ENCODE measurements at places on chromosomes 12 and 14. TPM values are rescaled to one million over a fixed set of nuclear protein-coding genes. Genes with fewer than 3 reads are reported as not detected.

The ISCA2 gene
- total RNA-seq, result 22.9 TPM

The OAS3 gene
- total RNA-seq, result 0.38 TPM

The ANG gene
- total RNA-seq, result 3.8 TPM

The P2RX7 gene
- 0.54 TPM for total RNA-seq

The LRFN5 gene
- total RNA-seq, result 2.1 TPM

The FLRT2 gene
- total RNA-seq, result 94.1 TPM

The RNF212B gene
- not detected for total RNA-seq

The TMEM63C gene
- total RNA-seq, result not detected

The DNAL1 gene
- 5.9 TPM for total RNA-seq

The OR6C4 gene
- total RNA-seq, result not detected

The DIO2 gene
- 31.5 TPM for total RNA-seq

The CLEC6A gene
- total RNA-seq, result not detected

The KRT82 gene
- not detected for total RNA-seq

The RIMKLB gene
- total RNA-seq, result 23.2 TPM

The FKBP3 gene
- total RNA-seq, result 40.9 TPM

The PDE3A gene
- total RNA-seq, result 0.43 TPM

The SLC38A4 gene
- total RNA-seq, result 2.3 TPM

The TCL1A gene
- total RNA-seq, result not detected

The LRRC74A gene
- not detected for total RNA-seq

The ATP2B1 gene
- 34.5 TPM for total RNA-seq

The TMEM229B gene
- total RNA-seq, result 1.1 TPM

The SLC38A2 gene
- 1,383 TPM for total RNA-seq

The CCDC196 gene
- not detected for total RNA-seq

The C12orf54 gene
- not detected for total RNA-seq

The FAM90A1 gene
- not detected for total RNA-seq

The OR10G2 gene
- not detected for total RNA-seq
